ENCODE measurements at places on chromosomes 3 and 15.

- H3K4me3 ChIP-seq, result no peak overlapping the region
- H3K36me3 ChIP-seq, result no peaks in the 10 kb centered on the region
- H3K4me1 ChIP-seq, result peaks cover 6% of the 10 kb centered on the region
- DNase-seq, result no peak
Measured at GRCh38 chr3:13276438-13277195, 143.5 kb downstream of the NUP210 start.

- H3K36me3 ChIP-seq, result no peaks in the 10 kb centered on the region
- no peak overlapping the region for H3K27ac ChIP-seq
- H3K4me3 ChIP-seq, result peak overlapping the region; percentile 13
- DNase-seq, result no peak
Measured at GRCh38 chr3:161348796-161349400, 22.4 kb downstream of the SPTSSB start.

GRCh38 chr3:197408177-197408957, 110.0 kb upstream of the DLG1 start:
- peaks cover 71% of the 10 kb centered on the region for H3K27me3 ChIP-seq
- no peak for DNase-seq
- no peak overlapping the region for H3K27ac ChIP-seq

GRCh38 chr3:25027650-25028049, 400.4 kb upstream of the RARB start:
- H3K27ac ChIP-seq, result no peak overlapping the region
- no peak for DNase-seq
- H3K4me3 ChIP-seq, result no peak overlapping the region
- H3K36me3 ChIP-seq, result no peaks in the 10 kb centered on the region
- H3K4me1 ChIP-seq, result no peaks in the 10 kb centered on the region
- H3K27me3 ChIP-seq, result no peaks in the 10 kb centered on the region

- H3K36me3 ChIP-seq, result peaks cover 5% of the 10 kb centered on the region
- peaks cover 9% of the 10 kb centered on the region for H3K4me1 ChIP-seq
- no peak overlapping the region for H3K4me3 ChIP-seq
- H3K27ac ChIP-seq, result no peak overlapping the region
Measured at GRCh38 chr15:88250826-88251225, 5.7 kb downstream of the NTRK3 start.

Data from effector memory CD8-positive, alpha-beta T cell (primary cell).